ENCODE measurements at places on chromosomes 4 and X.

GRCh38 chr4:124564121-124564520 is 148.4 kb downstream of the ANKRD50 start:
- DNase-seq = no peak

DNA sequence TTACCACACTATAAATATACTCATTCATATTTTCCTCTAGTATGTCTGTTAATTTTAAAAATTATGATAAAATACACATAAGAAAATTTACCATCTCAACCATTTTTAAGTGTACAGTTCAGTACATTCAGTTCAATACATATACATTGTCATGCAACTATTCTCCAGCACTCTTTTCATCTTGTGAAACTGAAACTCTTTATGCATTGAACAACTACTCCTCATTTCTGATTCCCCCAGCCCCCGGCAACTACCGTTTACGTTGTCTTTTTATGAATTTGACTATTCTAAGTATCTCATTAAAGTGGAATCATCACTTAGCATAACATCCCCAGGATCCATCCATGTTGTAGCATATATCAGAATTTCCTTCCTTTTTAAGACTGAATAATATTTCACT is 8.7 kb downstream of the SMARCAD1 start:
- DNase-seq = no peak

GRCh38 chrX:85012098-85012497 is 8.4 kb downstream of the APOOL start:
- no peak for DNase-seq

GRCh38 chr4:38562751-38563198 is 101.2 kb upstream of the KLF3 start:
- DNase-seq = no peak

GRCh38 chr4:148964456-148964855 is 522.2 kb upstream of the NR3C2 start:
- DNase-seq = no peak

GRCh38 chrX:143017272-143017671 is 8.5 kb upstream of the SPANXN4 start:
- no peak for DNase-seq

DNA sequence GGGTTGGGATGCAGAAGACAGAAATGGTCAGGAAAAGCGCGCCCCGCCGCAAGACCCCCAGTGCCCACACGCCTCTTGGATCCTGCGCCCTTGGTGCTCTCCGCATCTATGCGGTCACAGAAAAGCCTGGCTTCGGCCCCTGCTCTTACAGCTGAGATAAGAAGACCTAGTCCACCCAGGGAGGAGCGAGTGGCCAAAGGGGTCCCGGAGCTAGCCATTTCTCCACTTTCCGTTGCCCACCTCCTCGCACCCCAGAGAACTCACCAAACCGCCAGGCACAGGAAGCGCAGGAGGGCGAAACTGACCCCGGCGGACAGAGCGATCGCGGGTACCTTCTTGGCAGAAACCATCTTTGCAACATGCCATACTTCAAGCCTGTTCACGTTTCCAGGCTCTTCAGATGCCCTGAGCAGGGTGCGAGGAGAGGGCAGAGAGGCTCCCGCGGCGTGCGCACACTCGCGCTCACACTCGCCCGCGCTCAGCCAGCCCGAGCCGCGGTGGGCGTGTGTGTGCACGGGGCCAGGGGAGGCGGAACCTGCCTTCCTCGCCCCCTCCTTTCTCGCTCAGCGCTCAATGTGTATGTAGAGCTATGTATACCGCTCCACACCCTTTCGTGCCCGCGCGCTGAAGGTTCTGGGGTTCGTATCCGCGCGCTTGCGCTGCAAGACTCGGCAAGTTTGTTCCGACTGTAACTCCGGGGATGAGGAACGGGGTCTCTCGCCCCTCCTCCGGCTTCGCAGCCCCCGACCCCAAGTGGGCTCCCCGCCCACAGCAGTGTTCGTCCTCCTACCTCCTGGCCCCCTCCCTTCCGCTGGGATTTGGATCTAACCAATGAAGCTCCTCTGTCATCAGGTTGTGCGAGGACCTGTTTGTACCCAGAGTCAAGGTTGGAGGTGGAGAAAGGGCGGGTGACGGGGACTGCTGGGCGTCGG is at the start of gene GABRA4:
TSS of gene GABRA4 (minus strand) at position 507 of the 932 bp plus-strand sequence. CDS start at position 350, 157 bp downstream.
- no peak for DNase-seq

DNA sequence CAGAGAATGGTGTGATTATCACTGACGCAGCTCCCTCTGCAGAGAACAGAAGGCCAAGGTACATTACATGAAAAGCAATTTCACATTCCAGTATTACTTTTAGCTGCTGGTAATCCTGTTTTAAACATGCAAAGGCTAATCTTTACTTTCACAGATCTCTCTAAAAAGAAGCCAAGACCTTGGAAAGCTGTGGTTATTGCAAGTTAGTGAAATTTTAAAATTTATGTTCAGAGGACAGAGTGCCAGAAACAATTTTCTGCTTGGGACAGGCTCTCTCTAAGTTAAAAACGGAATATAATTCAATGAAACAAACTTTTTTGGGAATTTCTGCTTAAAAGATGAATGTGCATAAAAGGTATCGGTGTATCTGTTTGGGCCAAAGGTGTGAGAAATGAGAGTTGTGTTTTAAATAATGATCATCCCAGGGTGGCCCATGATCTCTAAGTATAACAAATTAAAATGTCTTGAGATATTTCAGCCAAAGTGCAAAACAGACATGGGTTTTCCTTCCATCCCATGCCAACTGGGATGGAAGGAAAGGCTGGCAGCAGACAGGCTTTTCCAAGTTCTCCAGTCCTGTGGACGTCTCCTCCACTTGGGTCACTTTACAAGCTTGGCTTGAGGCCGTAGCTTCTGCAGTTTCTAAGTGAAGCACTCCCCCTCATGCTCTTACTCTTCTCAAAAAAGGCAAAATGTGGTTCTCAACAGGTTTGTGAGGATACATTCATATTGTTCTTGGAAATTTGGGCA is 118.0 kb downstream of the DRD5 start:
- no peak for DNase-seq

DNA sequence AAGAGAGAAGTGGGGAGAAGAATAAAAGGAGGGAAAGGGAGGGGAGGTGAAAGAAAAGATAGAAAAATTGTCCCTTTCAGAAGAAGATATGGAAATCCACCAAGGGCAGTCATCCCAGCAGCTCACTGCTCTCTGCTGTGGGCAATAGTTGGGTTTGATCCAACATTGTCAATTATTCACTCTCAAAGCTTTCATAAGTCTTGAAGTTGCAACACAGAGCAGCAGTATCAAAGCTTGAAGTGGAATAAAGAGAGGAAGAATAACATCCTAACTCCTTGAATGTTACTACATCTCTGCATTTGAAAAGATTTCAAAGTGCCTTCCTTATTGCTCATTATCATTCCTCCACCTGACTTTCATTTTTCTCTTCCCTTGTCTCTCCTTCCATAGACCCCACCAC is 62.3 kb upstream of the HHIP start:
- no peak for DNase-seq

GRCh38 chr4:121462660-121463261 is 81.9 kb upstream of the QRFPR start:
- DNase-seq = no peak

- no peak for DNase-seq
Observed at GRCh38 chrX:101906136-101906796, 25.6 kb downstream of the ZMAT1 start.

DNA sequence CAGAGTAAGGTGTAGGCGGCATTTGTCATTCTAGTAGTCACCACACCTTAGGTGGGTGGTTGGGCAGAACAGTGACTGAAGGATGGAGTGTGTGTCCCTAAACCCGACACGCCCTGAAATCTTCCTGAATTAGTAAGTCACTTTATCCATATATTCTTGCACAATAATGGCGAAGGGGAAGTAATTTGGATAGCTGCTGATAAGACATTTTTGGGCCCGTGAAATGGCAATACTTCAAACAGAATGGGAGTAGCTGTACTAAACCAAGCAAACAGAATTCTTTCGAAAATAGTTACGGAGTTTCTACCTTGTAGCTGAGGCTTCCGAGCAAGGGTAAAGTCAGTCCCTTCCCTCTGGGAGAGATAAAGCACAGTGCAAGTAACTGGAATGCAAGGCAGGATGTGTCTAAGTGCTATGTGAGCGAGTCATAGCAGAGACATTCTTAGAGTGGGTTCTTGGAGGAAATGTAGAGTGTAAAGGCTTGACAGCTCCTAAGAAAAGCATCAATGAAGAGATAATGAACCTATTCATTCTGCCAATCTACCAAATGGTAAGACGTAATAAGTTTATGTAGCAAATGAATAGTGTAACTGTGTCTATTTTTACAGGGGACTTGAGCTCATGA is 72.8 kb downstream of the CLCN5 start:
- DNase-seq = no peak

GRCh38 chrX:155028877-155029291 is 2.2 kb downstream of the FUNDC2 start:
- DNase-seq = no peak

DNA sequence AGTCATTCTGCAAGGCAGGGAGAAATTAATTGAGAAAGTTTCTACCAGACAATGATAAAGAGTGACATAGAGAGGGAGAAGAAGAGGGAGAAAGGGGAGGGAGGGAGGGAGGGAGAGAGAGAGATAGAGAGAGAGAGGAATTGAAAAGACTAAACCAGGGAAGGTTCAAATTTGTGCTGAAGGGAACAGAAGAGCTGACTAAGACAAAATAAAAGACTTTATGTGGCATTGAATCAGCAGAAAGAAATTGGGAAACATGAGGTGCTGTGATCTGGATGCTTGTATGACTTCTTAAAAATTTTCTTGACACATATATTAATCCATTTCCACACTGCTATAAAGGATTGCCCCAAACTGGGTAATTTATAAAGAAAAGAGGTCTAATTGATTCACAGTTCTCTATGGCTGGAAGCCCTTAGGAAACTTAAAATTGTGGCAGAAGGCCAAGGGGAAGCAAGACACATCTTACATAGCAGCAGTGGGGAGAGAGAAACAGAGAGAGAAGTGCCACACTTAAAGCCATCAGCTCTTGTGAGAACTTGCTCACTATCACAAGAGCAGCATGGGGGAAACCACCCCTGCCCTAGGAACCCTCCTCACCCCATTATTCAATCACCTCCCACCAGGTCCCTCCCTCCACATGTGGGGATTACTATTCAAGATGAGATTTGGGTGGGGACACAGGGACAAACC is 13.5 kb upstream of the CXCL6 start:
- DNase-seq = no peak

- DNase-seq = no peak
Observed at GRCh38 chrX:7076245-7076661, 71.3 kb upstream of the STS start.

DNA sequence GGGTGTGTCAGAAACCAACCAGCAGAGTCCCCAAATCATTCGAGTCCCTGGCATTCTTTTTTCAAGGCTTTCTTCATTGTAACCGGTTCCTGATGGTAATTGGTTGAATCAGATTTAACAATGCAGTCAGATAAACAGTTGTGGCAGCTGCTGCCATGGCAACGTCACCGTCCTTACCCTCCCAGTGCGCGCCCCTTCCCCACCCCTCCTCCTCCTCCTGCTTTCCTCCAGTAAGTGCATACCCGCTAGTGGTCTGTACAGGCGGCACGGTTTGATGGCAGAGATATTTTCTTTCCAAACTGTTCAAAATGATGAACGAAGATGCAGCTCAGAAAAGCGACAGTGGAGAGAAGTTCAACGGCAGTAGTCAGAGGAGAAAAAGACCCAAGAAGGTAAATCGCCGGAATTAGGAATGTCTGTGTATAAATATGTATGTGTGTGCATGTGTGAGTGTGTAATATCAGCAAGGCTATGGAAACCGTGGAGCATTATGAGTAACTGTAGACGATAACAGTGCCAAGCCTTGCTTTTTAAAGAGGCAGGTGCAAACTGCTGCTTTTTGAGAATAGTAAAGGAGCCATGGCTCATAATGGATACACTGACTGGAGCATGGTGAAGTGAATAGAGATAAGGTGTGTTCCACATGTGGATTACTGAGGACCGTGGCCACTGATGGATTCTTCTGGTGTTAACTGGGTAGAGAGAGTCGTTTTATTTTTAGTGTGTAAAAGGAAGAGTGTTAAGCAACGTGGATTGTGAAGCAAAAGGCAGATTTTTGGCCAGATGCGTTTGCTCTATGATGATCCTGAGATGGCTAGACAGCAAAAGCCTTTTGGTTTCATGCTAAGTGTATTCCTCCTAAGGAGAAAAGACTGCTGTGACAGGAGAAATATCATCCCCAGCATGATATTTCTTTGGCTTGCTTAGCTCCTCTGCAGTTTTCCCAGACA is at the start of gene ANK2:
TSS of gene ANK2 (plus strand) at position 233 of the 950 bp plus-strand sequence. CDS start at position 309, 76 bp downstream.
- DNase-seq = no peak

GRCh38 chrX:56000174-56000573 is 232.0 kb upstream of the KLF8 start:
- DNase-seq = no peak

GRCh38 chr4:4610672-4611071 is 68.8 kb upstream of the STX18 start:
- no peak for DNase-seq

DNA sequence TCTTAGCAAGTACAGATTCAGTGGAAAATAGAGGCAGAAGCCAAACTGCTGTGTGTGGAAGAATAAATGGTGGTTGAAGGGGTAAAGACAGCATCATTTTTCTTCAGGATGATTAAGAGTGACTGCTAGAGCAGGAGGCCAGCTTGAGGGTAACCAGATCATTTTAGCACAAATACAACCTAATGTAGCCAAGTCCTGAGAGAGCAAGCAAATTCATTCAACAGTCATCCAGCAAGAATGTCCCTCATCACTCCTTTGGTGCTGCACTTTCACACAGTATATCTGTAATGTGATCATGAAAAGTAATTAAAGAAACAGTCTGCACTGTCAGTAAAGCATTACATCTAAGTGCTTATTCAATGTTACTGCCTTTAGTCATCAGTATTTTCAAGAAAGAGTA is 44.8 kb downstream of the NPFFR2 start:
- DNase-seq = no peak

GRCh38 chrX:9466124-9466495 is 1.3 kb downstream of the TBL1X start:
- no peak for DNase-seq

DNA sequence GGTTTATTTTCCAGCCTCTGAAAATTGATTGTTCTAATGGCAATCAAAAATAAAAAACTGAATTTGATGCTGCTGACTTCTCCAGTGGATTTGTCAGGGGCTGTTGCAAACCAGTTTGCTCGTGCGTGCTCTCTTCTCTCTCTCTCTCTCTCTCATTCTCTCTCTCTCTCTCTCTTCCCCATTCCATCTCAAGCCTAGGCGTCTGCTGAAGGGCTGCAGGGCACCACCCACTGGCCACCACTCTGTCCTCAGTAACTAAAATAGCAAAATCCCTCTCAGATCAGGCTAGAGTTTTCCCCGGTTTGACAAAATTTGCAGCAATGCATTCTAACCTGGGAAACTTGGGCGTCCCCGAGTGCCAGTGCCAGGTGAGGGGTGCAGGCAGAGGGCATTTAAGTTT is 19.4 kb downstream of the NKX6-1 start:
- DNase-seq = no peak

- DNase-seq = no peak
Observed at GRCh38 chr4:128386761-128387599, 99.4 kb upstream of the PGRMC2 start.
